ENCODE measurements at places on chromosomes 13 and 19. TPM values are rescaled to one million over a fixed set of nuclear protein-coding genes. Genes with fewer than 3 reads are reported as not detected.
A peak's percentile ranks its signal among the peaks of the same experiment; 100 is the strongest.

DNA sequence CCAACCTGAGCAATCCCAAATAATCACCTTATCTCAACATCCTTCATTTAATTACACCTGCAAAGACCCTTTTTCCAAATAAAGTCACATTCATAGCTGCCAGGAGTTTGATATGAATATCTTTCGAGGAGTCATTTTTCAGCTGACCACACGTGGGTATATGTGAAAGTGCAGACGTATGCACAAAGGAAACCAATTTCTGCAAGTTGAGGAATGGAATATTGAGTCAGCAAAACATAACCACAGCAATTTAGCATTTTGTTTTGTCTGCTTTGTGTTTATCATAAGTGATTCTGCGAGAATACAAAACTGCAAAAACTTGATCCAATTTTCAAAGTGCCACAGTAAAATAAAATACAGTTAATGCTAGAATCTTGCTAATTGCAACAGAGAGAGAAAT, 295.9 kb downstream of the SUCLA2 start:
- H3K36me3 ChIP-seq: no peaks in the 10 kb centered on the region
- no peaks in the 10 kb centered on the region for H3K4me1 ChIP-seq
- no peak overlapping the region for H3K4me3 ChIP-seq

GRCh38 chr13:74695021-74695800, 561.0 kb upstream of the KLF12 start:
- no peaks in the 10 kb centered on the region for H3K36me3 ChIP-seq
- H3K4me1 ChIP-seq: no peaks in the 10 kb centered on the region
- no peak overlapping the region for H3K27ac ChIP-seq
- H3K27me3 ChIP-seq: no peaks in the 10 kb centered on the region

DNA sequence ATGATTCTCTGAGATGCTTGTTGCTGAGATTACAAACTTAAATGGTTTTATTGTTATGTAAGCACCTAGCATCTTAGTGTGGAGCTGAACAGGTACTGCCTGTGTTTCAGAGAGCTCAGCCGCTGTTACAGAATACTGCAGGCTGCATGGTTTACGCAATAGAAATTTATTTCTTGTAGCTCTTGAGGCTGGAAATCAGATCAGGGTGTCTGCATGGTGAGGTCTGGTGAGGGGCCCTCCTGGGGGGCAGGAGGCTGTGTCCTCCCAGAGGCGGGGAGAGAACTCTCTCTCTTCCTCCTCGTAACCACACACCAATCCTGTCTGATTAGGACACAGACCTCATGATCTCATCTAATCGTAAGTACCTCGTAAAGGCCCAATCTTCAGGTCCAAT, 13.1 kb downstream of the ATP11A start:
- no peak overlapping the region for H3K4me3 ChIP-seq
- peaks cover 71% of the 10 kb centered on the region for H3K4me1 ChIP-seq
- H3K36me3 ChIP-seq: no peaks in the 10 kb centered on the region
- H3K27ac ChIP-seq: no peak overlapping the region
- no peak for DNase-seq

GRCh38 chr19:10998045-10998533, 37.3 kb downstream of the SMARCA4 start:
- no peaks in the 10 kb centered on the region for H3K4me1 ChIP-seq
- H3K4me3 ChIP-seq: no peak overlapping the region
- no peak overlapping the region for H3K27ac ChIP-seq
- no peak for DNase-seq
- no peaks in the 10 kb centered on the region for H3K27me3 ChIP-seq
- H3K36me3 ChIP-seq: peaks cover 100% of the 10 kb centered on the region

- no peak overlapping the region for H3K4me3 ChIP-seq
- peaks cover 5% of the 10 kb centered on the region for H3K4me1 ChIP-seq
- H3K36me3 ChIP-seq: no peaks in the 10 kb centered on the region
- H3K27ac ChIP-seq: no peak overlapping the region
Observed at GRCh38 chr13:23718996-23719395, 148.8 kb downstream of the TNFRSF19 start.

DNA sequence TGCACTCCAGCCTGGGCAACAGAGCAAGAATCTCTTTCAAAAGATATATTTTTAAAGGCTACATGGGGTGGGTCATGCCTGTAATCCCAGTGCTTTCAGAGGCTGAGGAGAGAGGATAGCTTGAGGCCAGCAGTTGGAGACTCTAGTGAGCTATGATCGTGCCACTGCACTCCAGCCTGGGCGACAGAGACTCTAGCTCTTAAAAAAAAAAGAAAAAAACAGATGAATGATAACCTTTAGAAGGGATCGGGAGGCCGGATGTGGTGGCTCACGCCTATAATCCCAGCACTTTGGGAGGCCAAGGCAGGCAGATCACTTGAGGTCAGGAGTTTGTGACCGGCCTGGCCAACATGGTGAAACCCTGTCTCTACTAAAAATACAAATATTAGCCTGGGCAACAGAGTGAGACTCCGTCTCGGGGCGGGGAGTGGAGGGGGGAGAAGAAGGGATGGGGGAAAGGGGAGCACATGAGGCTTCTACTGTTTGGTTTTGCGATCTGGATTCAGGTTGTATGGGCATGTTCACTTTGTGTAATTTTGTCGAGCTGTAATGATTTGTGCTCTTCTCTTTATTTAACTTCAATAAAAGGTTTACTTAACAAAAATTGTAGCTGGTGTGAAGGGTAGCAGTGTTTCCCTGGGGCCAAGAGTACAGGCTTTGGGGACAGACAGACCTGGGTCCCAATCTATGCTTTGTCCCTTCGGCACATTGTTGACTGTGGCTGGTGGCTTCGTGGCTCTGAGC, 1.1 kb upstream of the PSMC4 start:
- no peak for DNase-seq
- H3K27ac ChIP-seq: peak overlapping the region; percentile 70
- H3K4me1 ChIP-seq: peaks cover 12% of the 10 kb centered on the region

DNA sequence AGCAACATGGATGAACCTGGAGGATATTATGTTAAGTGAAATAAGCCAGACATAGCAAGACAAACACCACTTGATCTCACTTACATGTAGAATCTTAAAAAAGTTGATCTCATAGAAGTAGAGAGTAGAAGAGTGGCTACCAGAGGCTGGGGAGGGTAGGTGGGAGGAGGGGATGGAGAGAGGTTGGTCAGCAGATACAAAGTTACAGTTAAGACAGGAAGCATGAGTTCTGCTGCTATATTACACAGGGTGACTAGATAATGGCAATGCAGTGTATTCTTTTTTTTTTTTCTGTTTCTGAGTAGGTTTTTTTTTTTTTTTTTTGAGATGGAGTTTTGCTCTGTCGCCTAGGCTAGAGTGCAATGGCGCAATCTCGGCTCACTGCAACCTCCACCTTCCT, 15.2 kb upstream of the THSD1 start:
- H3K27ac ChIP-seq: no peak overlapping the region
- H3K27me3 ChIP-seq: no peaks in the 10 kb centered on the region
- H3K4me3 ChIP-seq: no peak overlapping the region
- DNase-seq: no peak

- no peak overlapping the region for H3K27ac ChIP-seq
- no peaks in the 10 kb centered on the region for H3K36me3 ChIP-seq
- H3K27me3 ChIP-seq: no peaks in the 10 kb centered on the region
- no peaks in the 10 kb centered on the region for H3K4me1 ChIP-seq
Observed at GRCh38 chr19:11894851-11895250, 7.3 kb downstream of the ZNF69 start.

- H3K27me3 ChIP-seq: no peaks in the 10 kb centered on the region
- no peak overlapping the region for H3K4me3 ChIP-seq
Observed at GRCh38 chr13:94656766-94657165, 55.1 kb downstream of the GPR180 start.

The P2RY11 gene
- total RNA-seq: 13.8 TPM

The CEACAM20 gene
- total RNA-seq: not detected

The SCEL gene
- total RNA-seq: 0.11 TPM

The TJP3 gene
- not detected for total RNA-seq

The CCNA1 gene
- not detected for total RNA-seq

The C5AR2 gene
- 0.57 TPM for total RNA-seq

The BCAM gene
- 87.4 TPM for total RNA-seq

The LIM2 gene
- total RNA-seq: not detected

The METTL21C gene
- not detected for total RNA-seq

The DIAPH3 gene
- total RNA-seq: 0.17 TPM

The KISS1R gene
- total RNA-seq: not detected
